Activated T-helper 2 cell treated with anti-CD3 and anti-CD28 coated beads, Interferon-gamma antibody, Interleukin-2, Interleukin-4, amounts not matched to agents 10 μg/mL and 5 μg/mL and 100 μg/mL, durations not matched to agents 14 hours and 24 hours and 36 hours (primary cell): ENCODE measurements at places on chromosomes 3 and 15.

- H3K4me1 ChIP-seq: no peaks in the 10 kb centered on the region
- H3K27ac ChIP-seq: no peak overlapping the region
- no peaks in the 10 kb centered on the region for H3K27me3 ChIP-seq
- no peaks in the 10 kb centered on the region for H3K36me3 ChIP-seq
These were observed 84.6 kb upstream of the WDR72 start for GRCh38 chr15:53843869-53844569.

GRCh38 chr3:159854500-159855124 is 134.0 kb upstream of the IL12A start:
- H3K4me3 ChIP-seq: no peak overlapping the region
- DNase-seq: no peak
- no peaks in the 10 kb centered on the region for H3K36me3 ChIP-seq
- peaks cover 36% of the 10 kb centered on the region for H3K27me3 ChIP-seq
- peaks cover 6% of the 10 kb centered on the region for H3K4me1 ChIP-seq

- DNase-seq: peak; percentile 26
- peaks cover 13% of the 10 kb centered on the region for H3K36me3 ChIP-seq
- H3K27ac ChIP-seq: peak overlapping the region; percentile 81
- H3K4me3 ChIP-seq: peak overlapping the region; percentile 66
These were observed 469.6 kb upstream of the DPPA4 start for GRCh38 chr3:109806929-109807328.

DNA sequence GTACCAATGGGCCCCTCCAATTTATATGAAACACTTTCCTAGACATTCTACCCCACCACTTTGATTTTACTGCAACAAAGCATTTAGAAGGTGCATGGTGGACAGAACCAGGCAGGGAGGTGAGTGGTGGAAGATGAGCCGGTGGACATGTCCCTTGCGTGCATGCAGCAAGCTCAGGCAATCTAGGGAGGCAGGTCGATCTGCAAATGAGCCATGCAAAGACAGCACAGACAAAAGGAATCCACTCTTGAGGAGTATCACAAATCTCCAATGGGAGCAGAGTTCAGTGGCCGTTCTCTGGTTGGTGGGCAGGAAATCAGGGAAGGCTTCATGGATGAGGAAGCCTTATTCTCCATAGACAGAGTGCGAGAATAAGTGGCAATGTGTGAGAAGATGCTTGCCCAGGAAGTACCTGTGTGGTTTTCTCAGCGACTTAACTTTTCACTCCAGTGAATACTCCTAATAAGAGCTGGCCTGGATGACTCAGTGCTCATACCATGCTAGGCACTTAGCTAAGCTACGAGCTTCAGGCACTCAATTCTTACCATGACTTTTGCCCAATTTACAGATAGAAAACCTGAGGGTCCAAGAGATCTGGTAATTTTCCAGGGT is 152.5 kb downstream of the FOXP1 start:
- no peak overlapping the region for H3K4me3 ChIP-seq
- H3K27me3 ChIP-seq: no peaks in the 10 kb centered on the region
- peaks cover 14% of the 10 kb centered on the region for H3K36me3 ChIP-seq
- H3K4me1 ChIP-seq: peaks cover 49% of the 10 kb centered on the region
- DNase-seq: no peak
- no peak overlapping the region for H3K27ac ChIP-seq

DNA sequence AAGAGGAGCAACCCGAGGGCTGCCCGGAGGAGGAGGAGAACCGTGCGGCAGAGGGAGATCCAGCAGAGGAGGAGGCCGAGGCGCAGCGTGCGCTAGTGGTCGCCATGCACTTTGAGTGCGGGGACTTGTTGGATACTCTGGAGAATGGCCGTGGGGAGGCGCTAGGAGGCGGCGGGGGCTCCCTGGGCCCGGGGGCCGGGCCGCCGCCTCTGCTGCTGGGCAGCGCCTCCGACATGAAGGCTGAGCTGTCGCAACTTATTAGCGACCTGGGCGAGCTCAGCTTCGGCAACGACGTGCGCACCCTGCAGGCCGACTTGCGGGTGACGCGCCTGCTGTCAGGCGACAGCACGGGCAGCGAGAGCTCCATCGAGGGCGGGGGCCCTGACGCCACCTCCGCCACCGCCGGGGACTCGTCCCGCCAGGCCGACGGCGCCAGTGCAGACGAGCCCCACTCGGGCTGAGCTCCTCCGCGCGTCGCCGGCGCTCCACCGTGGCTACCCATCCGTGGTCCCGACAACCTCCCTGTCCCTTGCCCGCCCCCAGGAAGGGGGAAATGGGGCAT is 2.0 kb downstream of the FAM43A start:
- peak overlapping the region; percentile 86 for H3K4me3 ChIP-seq
- H3K36me3 ChIP-seq: peaks cover 3% of the 10 kb centered on the region

DNA sequence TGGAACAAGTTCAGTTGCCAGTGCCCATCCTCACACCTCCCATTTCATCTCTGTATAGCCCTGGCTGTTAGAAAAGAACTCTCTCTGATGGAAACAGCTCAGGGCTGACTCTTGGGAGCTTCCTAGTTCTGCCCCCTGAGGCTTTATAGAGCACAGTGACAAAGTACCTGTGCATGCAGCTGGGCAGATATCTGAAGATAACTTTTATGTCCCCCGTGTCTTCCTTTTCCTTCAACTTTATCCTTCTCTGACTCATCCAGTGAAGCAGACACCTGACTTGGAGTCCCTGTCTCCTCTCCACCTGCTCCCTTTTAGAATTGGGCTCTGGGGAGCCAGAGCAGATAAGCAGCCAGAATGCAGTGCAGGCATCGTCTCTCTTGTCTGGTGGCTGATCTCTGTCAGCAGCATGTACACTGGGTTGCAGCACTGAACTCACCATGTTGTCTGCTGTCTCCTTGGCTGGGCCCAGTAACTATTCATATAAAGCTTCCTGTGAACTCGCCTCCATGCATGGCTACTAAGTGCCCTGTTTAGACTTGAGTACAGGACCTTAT is 53.9 kb upstream of the PLXNA1 start:
- DNase-seq: no peak
- H3K27ac ChIP-seq: no peak overlapping the region
- no peaks in the 10 kb centered on the region for H3K4me1 ChIP-seq
- H3K36me3 ChIP-seq: no peaks in the 10 kb centered on the region
- no peaks in the 10 kb centered on the region for H3K27me3 ChIP-seq

DNA sequence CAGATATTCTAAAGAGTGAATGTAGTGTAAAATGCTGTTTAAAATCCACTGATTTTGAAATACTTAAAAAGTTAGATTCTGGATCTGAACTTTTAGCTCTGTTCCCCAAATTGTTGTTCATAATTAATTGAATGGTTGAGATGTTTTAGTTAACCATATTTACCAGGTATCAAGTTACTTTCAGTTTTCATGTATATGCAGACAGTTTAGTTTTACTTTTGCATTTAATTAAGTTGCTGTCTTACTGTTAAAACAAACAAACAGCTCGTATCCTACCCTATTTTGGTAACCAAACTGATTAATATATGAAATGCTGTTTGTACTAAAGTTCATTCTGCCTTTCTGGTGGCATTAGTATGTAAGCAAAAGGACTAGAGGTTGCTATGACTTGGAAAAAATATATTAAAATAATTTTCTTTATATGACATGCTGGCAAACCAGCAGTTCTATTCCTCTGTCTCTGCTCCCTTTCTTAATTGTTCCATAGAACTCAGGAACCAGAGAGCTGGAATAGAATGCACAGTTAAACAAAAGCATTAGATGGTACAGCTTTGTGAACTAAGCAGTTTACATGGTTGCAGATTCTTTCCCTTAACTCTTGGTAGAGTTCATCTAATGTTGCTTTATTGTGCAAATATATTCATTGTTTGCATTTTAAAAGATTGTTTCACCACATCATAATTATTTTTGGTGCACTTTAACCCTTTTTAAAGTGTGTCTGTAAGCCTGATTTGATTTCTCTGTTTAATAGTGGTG is 39.5 kb upstream of the SCAANT1 start:
- peaks cover 31% of the 10 kb centered on the region for H3K36me3 ChIP-seq
- H3K4me1 ChIP-seq: peaks cover 37% of the 10 kb centered on the region
- no peak for DNase-seq
- no peaks in the 10 kb centered on the region for H3K27me3 ChIP-seq
- H3K4me3 ChIP-seq: peak overlapping the region; percentile 69
